ENCODE measurements at places on chromosomes 5 and 9.

GRCh38 chr9:30280229-30280900 is 2104.1 kb upstream of the ACO1 start:
- DNase-seq: no peak

GRCh38 chr5:176497852-176498251 is 39.4 kb downstream of the RNF44 start:
- no peak for DNase-seq

- DNase-seq: peak; percentile 39
Measured at GRCh38 chr5:41270423-41271251, 57.3 kb upstream of the C6 start.

DNA sequence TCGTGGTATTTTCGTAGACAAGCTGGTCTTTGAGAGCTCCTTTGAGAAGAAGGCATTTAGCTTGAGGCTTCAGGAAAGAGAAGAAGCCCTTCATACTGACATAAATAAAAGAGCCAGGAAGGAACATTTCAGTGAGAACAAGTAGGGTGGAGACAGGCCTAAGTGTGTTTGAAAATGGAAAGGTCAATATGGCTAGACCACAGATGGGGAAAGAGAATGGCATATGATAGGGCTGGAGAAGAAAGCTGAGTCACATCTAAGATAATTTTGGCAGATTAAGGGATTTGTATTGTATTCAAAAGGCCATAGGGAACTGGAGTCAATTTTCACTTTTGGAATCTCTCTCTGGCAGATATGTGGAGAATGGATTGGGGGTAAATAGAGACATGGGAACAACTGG is 374.9 kb downstream of the TMEM38B start:
- DNase-seq: peak; percentile 39

GRCh38 chr5:135944967-135945560 is 9.7 kb downstream of the LECT2 start:
- peak; percentile 83 for DNase-seq

DNA sequence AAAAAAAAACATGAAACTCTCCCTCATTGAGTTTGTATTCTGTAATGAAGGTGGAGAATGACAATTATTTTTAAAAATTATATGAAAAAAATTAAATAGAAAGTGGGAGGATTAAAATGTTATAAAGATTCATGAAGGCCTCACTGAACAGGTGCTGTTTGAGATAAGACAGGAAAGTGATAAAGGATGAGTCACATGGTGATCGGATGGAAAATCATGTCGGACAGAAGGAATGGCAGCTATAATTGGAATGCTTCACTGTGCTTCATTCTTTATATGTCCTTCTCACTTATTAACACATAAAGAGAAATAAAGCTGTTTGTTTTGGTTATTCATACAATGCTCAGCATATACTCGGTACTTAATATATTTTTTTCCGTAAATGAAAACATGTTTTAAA is 464.5 kb upstream of the RGMB start:
- peak; percentile 35 for DNase-seq

DNA sequence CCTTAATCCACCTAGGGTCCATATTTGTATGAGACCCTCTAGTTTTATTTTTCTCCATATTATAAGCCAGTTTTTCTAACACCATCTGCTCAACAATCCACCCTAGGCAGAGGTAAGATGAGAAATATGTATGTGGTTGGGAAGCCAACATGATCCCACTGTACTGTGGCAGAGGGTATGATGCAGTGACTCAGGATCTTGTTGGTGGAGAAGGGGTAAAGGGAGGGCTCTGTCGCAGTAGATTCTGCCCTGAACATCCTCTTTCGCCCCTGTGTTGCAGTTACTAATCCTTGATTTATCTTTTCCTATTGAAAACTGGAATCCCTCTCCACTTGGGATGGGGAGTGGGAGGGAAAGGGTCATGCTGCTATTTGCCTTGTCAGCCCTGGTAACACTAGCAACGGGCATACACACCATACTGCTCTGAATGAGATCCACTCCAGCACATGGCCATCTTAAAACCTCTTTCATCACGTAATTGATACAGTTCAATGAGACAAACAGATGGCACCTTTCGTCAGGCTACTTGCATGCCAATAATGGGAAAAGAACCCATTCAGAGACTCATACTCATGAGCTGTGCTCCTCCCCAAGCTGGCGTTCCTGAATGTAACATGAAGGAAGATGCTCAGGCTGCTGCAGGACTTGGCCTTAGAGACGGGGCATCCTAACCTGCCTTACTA is 63.0 kb downstream of the ADAMTS12 start:
- no peak for DNase-seq

DNA sequence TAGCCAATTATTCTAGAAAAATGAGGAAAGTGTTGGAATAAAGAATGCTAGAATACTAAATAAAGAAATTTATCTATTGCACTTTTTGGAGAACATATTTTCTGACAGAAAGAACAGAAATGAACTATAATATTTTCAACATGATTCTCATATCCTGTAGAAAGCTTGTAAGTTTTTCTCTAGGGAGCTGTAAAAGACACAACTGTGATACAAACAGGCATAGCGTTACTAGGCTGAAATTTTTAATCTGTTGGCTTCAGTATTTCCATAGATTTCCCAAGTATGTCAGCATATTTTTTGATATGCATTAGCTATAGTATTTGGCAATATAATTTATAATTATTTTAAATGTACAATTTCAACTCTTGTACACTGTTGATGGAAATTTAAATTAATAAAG is 31.3 kb downstream of the ANXA1 start:
- DNase-seq: no peak

DNA sequence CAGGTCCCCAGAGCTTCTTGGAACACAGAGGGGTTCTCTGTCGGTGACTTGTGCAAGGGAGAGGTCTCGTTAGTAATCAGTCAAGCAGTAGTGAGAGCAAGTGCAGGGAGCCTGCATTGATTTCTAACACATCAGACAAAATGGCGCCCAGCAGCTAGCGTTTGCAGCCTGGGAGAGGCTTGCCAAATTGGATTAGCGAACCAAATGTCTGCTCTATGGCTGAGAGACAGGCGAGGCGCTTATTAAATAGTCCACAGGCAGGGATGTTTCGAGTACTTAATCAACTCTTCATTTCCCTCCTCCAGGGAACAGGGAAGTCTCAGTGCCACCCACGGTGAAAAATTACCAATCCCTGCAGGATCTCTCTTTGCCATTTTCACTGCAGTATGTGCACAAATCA is 131.4 kb upstream of the SHB start:
- DNase-seq: no peak

DNA sequence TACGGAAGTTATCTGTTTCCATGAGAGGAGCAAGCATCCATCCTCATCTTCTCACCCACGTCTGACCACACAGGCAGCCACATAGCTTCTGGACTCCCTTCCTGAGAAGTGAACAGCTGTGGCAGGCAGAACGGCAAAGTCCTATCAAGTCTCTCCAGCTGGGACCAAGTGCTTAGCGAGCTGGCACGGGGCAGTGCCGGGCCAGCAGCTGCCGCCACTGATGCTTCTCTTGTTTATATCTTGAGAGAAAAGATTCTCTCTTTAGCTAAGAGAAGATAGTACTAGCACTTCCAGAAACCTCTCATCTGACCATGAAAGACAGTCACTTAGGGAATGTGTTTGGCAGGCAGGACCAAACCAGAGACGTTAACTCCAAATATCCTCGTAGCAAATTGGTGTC is 37.2 kb downstream of the PLAC8L1 start:
- DNase-seq: no peak

DNA sequence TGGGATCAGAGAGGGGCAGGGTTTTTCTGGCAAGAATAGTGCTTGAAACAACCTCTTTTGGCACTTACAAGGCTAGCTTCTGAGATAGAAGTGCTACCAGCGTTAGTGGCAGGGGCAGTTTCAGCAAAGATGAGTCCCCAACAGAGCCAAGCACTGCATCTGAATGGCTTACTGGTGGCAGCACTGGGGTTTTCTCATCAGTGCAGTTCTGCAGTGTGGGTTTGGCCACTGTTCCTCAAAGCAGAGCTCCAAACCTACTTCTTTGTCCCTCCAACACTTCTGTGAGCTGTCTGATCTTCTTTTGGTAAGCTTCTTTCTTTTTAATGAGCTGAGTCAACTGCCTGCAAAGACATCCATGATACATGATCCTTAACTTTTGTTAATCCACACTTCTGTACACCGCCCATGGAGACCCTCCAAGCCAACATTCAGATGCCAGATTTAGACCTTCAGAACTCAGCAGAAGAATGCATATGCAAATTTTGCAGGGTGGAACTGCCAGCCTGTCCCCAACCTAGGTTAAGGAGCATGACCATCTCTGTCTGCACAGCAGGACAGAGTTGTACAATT is 29.9 kb upstream of the FSTL4 start:
- no peak for DNase-seq

DNA sequence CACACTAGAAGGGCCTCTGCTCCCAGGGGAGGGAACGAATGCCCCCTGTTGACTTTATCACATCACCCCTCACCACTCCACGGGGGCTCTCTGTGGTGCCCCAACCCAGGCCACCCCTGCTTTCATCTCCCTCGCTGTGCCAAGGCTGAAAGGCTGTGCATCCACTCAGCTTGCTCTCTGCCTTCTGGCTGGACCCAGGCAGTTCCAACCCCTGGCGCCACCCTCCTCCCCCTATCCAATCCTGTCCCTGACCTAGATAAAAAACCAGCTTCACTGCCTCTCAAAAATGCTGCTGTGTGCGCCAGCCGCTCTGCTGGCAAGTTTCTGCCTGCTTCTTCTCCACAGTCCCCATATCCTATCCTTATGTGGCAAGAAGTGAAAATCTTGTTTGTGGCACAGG is 22.4 kb upstream of the CORO2A start:
- no peak for DNase-seq

DNA sequence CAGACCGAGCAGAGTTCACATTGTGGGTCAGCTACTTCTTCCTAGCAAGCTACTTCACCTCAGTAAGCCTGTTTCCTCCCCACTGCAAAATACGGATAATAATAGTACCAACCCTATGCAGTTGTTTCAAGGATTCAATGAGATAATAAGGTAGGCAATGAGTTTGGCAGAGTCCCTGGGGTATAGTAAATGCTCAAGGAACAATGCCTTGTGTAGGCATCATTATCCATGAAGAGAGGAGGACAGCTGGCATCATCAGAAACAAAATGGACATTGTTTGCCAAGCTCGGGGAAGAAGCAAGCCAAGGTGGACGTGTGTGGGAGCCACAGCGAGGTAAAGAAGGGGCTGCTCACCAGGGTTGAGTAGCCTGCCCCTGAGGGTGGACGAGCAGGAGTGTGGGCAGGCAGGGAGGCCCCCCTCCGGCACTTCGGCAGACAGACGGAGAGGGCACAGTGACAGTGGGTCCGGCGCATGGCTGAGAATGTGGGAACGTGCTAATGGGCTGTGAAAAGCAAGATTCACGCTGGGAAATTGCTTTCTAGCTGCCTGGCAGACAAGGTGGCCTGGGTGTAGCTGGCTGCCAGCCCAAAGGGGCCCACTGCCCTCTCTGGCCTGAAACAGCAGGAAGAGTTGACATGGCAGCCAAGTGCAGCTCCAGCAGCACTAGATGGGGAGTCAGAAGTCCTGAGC is 10.1 kb downstream of the CAMK2A start:
- no peak for DNase-seq

DNA sequence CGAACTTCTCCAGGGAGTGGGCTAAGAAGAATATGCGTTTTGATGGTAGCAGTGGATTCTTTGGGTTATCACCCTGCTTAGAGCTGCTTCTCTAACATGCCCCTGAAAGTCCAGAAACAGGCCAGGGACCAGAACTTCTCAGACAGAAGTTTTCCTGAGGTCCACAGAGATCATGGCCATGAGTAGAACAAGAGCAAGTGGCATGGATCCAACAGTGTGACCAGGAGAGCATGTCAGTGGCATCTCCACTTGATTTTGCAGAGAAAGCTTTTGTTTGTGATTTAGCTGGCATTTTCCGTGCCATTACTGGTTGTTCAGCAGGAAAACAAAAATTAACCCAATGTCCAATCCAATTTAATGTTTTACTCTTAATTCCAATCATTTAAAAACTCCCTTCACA is 298.5 kb upstream of the CD180 start:
- no peak for DNase-seq

DNA sequence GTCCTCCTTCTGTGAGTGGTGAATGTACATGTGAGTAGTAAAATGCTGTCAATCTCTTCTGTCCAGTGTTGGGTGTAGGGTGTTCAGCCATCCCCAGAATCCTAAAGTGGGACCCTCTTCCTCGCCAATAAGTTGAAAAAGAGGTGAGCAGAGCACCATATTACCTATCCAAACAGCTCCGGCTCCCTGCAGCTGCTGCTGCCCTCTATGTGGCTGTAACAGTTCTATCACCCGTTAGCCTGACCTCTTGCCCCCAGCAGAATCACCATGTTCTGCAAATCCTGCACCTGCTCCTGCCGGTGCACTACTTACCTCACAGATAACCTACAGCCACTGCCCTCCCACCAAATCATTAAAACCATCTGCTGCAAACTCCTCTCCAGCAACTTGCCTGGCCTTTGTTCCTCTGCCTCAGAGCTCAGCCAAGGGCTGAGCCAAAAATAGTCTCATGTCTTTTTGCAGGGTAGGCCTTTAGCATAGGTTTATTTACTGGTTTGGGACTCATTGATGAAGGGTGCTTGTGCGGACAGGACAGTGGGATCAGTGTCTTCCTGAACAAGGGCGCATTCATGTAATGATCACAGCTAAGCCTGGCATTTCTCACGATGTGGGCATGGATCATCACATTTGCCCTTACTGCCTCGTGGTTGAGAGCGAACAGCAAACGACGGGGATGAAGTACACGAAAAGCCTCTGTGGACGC is 49.6 kb upstream of the CCL21 start:
- no peak for DNase-seq

All from fibroblast of skin of right quadriceps (primary cell).